ENCODE measurements at places on chromosomes 11 and 22.

DNA sequence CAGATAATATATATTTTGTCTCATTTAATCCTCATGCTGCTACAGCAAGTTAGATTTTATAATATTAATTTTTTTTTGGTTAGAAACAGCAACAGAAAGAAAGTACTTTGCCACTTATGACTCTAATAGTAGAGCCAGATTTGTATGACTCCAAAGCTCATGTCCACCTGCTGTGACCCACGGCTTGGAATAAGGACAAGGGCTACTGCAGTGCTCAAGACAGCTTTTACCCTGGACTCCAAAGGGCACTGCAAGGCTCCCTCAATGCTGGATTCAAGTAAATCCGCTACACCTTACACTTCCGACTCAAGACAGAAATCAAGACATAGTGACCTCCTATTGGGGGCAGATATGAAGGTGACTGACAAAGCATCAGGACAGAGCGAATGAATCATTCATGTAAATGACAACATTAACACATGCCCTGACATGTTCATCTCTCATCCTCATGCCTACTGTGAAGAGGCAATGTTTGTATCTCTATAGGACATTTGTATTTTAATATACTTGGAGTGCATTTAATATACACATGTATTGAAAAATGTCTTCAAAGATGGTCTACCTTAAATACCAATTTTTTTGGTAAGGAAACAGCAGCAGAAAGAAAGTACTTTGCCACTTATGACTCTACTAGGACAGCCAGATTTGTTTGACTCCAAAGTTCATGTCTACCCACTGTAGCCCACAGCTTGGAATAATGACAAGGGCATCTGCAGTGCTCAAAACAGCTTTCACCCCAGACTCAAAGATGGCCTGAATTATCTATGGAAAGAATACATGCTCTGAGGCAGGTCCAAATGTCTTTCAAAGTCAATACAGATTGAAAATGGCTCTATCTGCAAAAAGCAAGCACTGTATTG, 375.6 kb upstream of the CCDC90B start:
- DNase-seq, result no peak

DNA sequence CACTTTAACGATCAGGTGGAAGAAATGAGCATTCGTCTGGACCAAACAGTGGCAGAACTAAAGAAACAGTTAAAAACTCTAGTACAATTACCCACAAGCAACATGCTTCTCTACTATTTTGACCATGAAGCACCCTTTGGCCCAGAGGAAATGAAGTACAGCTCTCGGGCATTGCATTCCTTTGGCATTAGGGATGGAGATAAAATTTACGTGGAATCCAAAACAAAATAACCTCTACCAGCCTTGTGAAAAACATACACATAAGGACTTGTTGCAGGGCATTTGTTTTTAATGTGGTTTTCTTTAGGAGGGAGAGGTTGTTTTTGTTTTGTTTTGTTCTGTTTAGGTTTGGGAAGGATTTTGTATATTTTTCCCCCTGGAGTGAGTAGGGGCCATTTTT, 14.2 kb upstream of the TECTA start:
- no peak for DNase-seq

DNA sequence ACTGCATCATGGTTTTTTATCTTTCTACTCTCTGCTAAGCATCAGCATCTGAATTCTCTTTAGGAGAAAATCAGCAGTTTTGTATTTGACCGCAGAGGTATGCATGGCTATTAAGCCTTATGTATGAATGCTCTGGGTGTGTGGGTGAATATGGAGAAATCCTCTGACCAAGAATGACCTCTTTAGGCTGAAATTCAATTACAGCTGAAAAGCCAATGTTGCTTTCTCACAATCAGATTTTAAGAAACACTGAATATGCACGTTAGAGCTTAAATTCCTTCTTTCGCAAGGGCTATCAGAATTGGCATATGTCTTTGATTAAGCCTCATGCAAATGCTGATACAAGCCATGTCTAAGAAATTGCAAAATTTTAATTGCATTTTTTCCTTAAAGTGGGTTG, 43.2 kb downstream of the ARHGAP42 start:
- DNase-seq, result no peak

GRCh38 chr22:50734986-50735738, 2.8 kb upstream of the ACR start:
- no peak for DNase-seq

DNA sequence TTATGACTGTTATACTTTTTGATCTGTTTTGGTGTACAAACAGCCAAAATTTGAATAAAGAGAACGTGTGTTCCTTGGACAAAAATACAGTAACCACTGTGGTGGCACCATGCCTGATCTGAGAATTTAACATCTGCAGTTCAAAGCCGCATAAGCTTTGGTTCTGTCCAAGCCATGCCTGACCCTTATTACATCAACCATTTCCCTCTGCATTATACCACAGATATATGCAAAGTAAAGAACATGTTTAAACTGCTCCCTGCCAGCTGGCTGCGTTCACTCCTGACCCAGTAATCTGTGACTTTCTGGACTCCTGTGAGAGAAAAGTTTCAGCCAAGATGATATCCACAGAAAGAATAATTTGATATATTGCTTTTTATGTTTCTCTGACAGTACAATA, 890.5 kb upstream of the ANO3 start:
- DNase-seq, result no peak

Data from brain microvascular endothelial cell (primary cell).